Activated CD4-positive, alpha-beta T cell treated with anti-CD3 and anti-CD28 coated beads, Interleukin-2, amount 10 ng/mL, durations not matched to agents 7 days and 5 days (primary cell): ENCODE measurements at places on chromosomes 7 and 10. TPM values are rescaled to one million over a fixed set of nuclear protein-coding genes. Genes with fewer than 3 reads are reported as not detected.

The METTL27 gene
- total RNA-seq, result 2.8 TPM

DNA sequence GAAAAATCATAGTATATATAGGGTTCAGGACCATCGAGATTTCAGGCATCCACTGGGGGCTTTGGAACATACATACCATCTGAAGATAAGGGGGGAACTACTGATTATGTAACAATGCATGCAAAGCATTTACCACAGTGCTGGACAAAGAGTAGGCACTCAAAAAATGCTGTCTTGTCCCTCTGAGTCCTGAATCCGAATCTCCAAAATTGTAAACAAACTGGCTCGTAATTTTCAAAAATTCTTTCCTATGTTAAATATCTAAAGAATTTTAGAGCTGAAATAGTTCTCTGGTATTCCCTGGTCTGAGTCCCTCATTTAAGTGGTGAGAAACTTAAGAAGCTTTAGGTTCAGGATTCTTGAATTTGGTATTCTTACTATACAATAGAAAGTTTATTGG is 167.8 kb upstream of the ASAH2 start:
- no peak for DNase-seq

The PCLO gene
- not detected for total RNA-seq

DNA sequence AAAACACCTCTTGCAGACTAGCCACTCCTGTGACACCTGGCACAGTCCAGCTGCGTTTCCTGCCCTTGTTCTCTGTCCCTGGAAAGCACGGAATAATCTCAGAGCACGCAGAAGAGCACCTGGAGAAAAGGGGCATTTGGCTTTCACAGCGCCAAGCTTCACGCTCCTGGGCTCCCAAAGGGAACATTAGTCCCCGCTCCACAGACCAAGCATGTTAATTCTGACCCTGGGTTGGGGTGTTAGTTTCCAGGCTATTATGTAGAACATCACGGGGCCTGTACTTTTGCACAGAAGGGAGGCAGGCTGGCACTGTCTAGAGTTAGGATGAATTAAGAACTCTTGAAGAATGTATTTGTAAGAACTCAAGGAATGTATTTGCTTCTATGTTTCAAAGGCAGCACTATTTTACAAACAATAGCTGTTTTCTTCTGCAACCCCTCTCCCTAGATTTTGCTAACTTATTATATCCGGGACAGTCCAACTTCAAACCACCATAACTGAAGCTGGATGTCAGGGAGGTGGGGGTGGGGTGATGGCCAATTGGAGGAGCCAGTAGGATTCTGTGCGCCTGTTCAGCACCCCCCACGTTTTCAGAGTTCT is 62.2 kb upstream of the TRIM8 start:
- no peak for DNase-seq

GRCh38 chr7:16594061-16594460 is 51.5 kb downstream of the ANKMY2 start:
- DNase-seq, result no peak

- DNase-seq, result peak; percentile 74
Observed at GRCh38 chr10:80046629-80047441, 31.6 kb upstream of the TMEM254 start.

The TSPAN15 gene
- 3.6 TPM for total RNA-seq

- DNase-seq, result no peak
Observed at GRCh38 chr10:14429043-14429700, 98.4 kb upstream of the FRMD4A start.

GRCh38 chr10:132729810-132730572 is 56.0 kb downstream of the NKX6-2 start:
- DNase-seq, result no peak

- no peak for DNase-seq
Observed at GRCh38 chr10:66931949-66932343, 6.1 kb downstream of the LRRTM3 start.

DNA sequence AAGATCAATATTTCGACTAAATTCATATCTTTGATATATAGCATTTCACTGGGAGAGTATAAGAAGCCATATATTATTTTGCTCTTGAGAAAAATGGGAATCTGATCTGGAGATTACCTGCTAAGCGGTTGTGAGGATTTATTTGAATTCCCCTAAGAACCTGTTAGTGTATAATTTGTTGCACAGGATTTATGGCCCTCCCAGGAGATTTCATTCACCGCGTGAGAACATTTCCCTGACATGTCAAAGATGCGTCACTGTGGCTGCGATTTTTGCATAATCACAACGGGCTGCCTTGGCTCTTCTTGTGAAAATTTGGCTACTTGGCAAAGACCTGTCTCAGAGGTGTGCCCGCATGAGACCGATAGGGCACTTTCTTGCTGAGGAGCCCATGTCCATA is 184.7 kb upstream of the PFKP start:
- DNase-seq, result no peak

- DNase-seq, result no peak
Observed at GRCh38 chr10:67722113-67722512, 26.1 kb upstream of the CTNNA3 start.

- DNase-seq, result no peak
Observed at GRCh38 chr7:156668130-156668741, 27.7 kb downstream of the RNF32 start.
